ENCODE measurements at places on chromosomes 4 and X.

- no peak for DNase-seq
These were observed 200.0 kb downstream of the TBCK start for GRCh38 chr4:106116025-106116424.

DNA sequence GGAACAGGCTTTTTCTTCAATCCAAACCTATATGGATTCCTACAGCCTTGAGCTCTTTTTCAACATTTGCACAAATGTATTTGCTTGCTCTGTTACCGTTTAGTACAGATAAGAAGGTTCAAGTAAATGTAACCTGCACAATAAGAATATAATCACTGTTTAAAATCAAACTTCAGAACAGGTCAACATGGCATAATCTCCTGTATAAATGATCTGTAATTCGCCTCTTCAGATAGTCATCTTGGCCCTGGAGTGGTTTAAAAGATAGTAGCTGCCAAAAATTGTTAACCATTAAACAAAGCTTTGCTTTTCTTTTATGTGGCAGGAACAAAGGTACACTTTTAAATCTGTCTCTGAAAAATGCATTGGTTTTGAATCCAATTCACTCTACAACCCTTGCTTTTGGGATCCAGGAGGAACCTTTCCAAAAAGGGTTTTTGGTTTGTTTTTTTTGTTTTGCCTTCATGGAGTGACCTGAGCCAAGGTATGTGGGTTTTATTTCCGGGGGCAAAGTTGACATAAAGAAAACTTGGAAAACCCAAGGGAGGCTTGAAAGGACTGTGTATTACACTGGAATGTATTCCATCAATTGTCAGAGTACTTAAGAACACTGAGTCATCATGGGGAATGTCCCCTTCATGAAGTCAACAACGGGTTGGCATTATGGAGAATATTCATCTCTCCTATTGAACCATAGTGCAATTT is 210.4 kb upstream of the HCCS start:
- no peak for DNase-seq

DNA sequence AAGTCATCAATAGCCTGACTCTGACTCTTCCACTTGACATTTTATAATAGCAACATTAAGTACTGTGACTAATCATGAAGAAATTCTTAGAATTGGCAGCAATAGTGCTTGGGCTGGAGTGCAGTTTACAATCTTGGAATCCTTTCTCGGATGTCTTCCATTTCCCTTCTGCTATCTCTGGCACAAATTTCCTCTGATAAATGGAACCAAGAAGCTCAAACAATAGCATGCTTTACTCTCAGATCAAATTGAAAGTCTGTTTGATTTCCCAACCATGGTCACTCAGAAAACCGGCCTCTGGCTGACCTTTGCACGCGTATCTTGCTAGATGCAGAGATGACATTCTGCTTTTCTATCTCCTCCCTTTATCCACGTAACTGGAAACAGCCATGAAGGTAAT is 99.0 kb upstream of the SPANXC start:
- no peak for DNase-seq

DNA sequence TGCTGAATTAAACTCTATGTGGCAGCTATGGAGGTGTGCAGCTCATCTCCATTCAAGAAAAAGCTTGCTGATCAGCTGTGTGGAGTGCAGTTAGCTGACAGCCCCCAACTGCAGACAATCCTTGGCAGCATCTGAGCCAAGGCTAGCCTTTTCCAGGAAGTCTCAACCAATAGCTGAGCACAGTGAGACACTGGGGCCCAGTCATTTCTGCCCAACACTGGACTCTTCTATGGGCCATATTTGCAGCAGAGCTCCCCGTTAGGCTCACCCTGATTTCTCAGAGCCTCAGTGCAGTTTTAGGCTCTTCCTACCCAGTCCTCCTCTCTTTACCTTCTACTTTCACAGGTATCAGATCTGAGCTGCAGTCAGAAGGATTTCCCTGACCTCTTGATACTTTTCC is 12.9 kb downstream of the DDX53 start:
- DNase-seq: no peak

- no peak for DNase-seq
These were observed 62.5 kb downstream of the SPIN3 start for GRCh38 chrX:56932653-56933339.

DNA sequence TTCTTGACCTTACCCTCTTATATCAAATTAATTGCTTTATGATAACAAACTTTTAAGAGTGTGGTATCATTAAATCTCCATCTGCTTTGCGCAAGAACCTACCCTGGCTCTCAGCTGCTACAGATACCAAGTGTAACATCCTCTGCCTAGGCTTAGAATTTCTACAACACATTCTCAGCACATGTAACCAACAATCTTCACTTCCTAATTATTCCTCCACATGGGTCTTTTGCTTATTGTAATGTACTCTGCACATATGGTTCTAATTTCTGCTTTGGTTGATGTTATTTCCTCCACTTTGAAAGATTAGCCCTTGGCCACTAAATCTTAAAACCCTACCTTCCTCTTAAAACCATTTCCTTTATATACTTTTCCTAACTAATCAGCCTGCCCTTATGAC is 242.4 kb downstream of the ARHGAP24 start:
- no peak for DNase-seq

GRCh38 chr4:1154523-1155182 is 17.7 kb downstream of the SPON2 start:
- no peak for DNase-seq

- DNase-seq: no peak
These were observed 104.7 kb upstream of the TRIM2 start for GRCh38 chr4:153099391-153100140.

GRCh38 chrX:104618106-104618895 is 52.3 kb downstream of the IL1RAPL2 start:
- no peak for DNase-seq

DNA sequence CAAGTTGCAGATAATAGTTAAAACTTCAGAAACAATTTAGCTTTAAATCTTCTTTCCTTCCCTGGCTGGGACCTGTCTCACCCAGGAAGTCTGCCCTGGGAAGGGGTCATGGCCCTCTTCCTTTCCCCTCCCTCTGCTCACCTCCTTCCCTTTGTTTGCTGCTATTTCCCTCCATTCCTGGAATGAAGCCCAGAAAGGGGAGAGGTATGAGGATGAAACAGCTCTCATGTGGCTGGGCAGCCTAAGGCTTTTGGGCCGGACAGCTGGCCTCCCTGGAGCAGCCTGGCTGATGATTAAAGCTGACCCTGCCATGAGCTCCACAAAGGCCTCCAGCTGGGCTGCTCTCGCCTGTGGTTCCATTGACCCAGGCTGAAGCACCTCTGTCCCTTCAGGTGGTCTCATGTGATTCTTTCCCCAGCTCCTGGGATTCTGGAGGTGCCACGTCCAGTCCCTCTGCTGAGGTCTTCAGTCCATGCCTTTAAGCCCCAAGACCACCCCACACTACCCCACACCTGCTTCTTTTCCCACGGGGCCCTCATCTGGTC is 202.1 kb downstream of the PTTG2 start:
- no peak for DNase-seq

GRCh38 chr4:150289198-150289597 is 211.0 kb downstream of the DCLK2 start:
- DNase-seq: no peak

GRCh38 chr4:4456816-4457578 is 70.1 kb downstream of the NSG1 start:
- no peak for DNase-seq

GRCh38 chr4:80043541-80043940 is 29.5 kb downstream of the ANTXR2 start:
- DNase-seq: no peak

GRCh38 chr4:88952081-88952480 is 104.9 kb downstream of the FAM13A start:
- no peak for DNase-seq

DNA sequence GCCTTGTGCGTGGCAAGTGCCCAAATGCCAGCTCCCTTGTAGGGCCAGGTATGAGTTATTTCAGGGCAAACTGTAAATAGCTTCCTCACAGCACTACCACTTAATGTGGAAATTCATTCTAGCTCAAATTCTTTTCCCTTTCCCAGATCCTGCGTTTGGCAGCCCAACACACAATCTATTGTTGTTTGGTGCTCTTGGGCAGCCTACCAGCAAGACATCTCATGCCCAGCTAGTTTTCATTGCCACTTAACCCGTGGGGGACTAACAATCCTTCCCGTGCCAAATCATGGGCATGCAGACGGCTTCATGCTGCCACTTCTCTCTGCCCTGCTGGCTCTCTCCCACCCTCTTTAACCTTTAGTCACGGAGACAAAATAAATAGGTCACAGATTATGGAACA is 454.2 kb downstream of the GRIA2 start:
- DNase-seq: no peak

DNA sequence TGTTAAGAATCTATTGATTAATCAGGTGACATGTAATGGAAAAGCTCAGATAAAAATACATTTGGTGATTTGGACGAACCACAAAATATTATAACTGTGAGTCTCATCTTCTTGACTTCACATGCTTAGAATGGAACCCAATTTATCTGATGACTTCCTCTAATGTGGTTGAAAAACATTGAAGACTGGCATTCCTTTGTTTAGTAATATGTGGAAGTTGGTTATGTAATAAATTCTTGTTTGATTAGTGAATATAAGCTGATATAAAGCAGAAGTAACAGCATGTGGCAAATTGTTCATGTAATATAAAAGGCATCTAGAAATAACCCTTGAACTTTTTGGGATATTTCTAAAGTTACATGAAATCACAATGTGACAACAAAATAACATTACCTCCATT is 9.7 kb downstream of the GIMD1 start:
- DNase-seq: no peak

DNA sequence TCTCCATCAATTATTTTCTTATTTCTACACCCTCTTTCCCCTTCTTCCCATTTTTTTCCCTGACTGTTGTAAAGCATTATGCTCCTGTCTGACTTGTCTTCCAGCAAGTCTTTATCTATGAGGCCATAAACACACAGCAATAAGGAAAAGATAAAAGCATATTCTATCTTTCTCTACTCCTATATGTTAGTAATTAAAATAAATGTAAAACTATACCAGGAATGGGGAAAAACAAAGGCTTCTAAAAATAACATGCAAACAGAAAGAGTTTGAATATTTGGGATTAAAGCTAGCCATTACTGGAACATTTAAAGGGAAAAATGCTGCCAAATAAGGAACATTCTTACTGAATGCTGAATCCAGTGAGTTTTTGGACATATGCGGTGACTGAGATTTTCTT is 471.7 kb upstream of the HS3ST1 start:
- no peak for DNase-seq

DNA sequence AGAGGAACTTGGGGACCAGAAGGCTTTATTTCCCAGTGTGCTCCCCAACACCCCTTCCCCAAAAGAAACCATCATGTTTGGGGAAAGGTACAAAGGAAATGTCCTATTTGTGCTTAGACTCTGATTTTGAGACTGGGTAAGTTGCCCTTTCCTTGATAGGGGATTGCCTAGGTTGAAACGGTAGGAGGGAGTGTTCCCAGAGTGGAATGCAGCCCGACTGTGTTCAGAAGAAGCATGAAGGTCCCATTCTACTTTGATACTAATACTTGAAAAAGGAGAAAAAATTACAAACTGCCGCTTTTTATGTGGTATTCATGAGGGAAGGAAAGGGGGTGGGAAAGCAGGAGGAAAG is 32.4 kb upstream of the TMEM131L start:
- DNase-seq: no peak

DNA sequence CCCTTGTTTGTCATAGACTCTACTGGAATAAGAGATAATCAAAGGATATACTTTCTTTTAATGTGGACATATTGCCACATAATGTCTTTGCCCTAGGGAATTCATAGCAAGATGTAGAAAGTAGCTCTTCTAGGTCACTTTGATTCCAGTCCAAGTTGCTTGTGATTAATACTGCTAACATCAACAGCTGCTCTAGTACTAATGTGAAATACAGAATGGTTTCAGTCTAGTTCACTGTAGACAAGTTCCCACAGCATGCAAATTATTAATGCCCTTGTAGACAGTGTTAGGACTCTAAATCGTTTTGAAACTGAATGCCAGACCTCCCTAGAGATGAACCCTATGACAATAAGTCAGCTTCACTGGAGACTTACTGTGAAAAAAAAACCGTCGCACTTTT is 494.6 kb upstream of the ATOH1 start:
- no peak for DNase-seq

GRCh38 chr4:52144372-52144771 is 93.3 kb downstream of the SPATA18 start:
- DNase-seq: no peak

- no peak for DNase-seq
These were observed 26.0 kb upstream of the SLC25A5 start for GRCh38 chrX:119442286-119442685.

DNA sequence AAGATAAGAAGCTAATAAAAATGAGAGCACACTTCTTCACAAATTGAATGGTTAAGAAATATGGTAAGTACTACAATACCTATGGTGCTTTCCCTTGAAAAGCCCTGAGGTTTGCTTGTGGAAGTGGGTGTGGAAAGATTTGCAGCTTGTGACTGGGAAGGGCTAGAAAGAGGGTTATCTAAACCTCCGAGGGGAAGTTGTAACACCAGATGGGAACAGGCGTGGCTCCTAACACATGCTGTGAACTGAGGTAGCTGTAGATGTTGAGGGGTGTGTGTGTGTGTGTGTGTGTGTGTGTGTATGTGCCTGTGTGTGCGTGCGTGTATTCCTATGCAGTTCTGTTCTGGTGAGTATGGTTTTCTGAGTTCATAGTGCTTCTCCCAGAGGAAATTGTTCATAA is 21.5 kb downstream of the FRMPD4 start:
- no peak for DNase-seq

GRCh38 chr4:27005905-27006590 is 145.4 kb downstream of the STIM2 start:
- DNase-seq: no peak

- DNase-seq: no peak
These were observed 4.4 kb downstream of the SOD3 start for GRCh38 chr4:24799544-24800324.

DNA sequence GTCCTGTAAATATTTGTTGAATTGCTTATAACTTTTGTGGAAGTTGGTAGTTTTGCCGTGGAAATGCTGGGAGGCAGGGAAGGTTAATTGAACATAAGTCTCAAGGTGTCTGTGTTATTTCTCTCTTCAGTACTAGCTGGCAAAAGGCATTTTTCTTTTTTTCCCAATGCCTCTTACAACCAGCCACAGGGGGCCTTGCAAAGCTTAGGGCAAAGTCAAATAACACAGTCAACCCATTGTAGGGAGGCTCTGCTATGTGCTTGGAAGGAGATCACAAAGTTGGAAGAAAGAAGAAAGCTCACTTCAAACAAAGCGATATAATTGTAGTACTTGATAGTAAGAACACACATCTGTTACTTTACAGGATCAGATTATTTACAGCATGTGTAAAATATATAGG is 802.6 kb downstream of the PDHA2 start:
- DNase-seq: no peak

GRCh38 chr4:38948551-38948950 is 80.9 kb downstream of the FAM114A1 start:
- DNase-seq: no peak

DNA sequence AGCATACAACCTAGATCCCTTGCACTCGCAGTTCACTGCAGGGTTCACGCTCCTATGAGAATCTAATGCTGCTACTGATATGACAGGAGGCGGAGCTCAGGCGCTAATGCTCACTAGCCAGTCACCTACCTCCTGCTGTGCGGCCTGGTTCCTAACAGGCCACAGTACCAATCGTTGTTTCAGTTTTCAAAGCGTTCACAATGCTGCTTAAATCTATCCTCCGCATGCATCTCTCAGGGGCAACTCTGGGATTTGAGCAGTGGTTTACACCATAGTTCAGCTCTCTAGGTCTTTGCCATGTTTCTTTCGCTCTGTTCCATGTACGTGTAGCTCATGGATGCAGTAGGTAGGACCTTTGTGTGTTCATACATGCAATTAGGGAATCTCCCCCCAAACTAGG is 47.2 kb downstream of the CLOCK start:
- DNase-seq: no peak

Measured in T-helper 22 cell (primary cell).